Activated T-cell treated with anti-CD3 and anti-CD28 coated beads, Interleukin-2, amount 50 U/mL, for 72 hours (primary cell): ENCODE measurements at places on chromosomes 4 and X.

- no peaks in the 10 kb centered on the region for H3K36me3 ChIP-seq
- no peak overlapping the region for H3K27ac ChIP-seq
- no peaks in the 10 kb centered on the region for H3K4me1 ChIP-seq
Measured at GRCh38 chrX:107154787-107155620, 36.4 kb upstream of the RBM41 start.

GRCh38 chr4:88109123-88109881 is 49.1 kb downstream of the ABCG2 start:
- no peaks in the 10 kb centered on the region for H3K36me3 ChIP-seq
- H3K27ac ChIP-seq: no peak overlapping the region

DNA sequence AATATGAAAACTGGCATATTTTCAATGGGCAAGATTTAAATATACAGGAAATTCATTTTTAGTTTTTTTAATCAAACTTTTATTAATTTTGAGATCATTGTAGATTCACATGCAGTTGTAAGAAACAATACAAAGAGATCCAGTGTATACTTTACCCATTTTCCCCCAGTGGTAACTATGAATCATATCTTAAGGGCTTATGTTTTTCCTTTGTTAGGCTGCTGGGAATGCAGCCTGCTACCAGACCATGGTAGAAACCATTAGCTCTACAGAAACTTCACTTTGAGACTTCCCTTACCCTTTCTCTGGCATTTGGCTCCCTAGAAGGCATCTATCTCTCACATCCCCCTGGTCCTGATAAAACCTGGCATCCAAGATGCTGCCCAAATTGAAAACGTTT is 147.6 kb upstream of the EOLA2 start:
- no peaks in the 10 kb centered on the region for H3K36me3 ChIP-seq
- no peak overlapping the region for H3K27ac ChIP-seq
- H3K27me3 ChIP-seq: peaks cover 18% of the 10 kb centered on the region
- DNase-seq: no peak

DNA sequence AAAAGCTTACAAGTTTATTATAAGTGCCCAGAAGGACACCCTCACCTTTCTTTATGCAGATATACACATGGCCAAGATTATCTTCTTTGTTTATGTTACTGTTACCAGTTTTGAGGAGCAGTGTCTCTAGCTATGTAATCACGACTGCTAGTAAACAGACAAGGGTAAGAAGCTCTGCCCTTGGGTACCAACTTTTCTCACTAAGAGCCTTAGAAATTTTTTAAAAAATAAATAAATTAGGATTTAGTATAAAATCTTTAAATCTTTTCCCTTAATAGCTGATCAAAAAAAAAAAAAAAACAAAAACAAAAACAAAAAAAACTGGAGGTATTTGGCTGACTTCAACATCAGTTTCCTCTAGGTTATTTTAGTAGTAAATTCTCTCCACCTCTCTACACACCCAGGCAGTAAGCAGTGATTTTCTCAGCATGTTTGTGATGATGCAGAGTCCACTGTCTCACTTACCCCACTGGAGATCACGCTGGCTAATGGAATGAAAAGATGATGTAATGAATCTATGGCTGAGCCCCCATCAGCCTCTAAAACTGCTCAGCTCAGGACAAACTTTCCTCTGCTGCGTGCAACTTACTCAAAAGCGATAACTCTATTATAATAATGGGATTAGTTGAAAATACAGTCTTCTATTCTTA is 125.9 kb downstream of the FRYL start:
- peaks cover 44% of the 10 kb centered on the region for H3K4me1 ChIP-seq
- no peaks in the 10 kb centered on the region for H3K27me3 ChIP-seq
- peak overlapping the region; percentile 8 for H3K4me3 ChIP-seq
- no peak overlapping the region for H3K27ac ChIP-seq
- DNase-seq: no peak

DNA sequence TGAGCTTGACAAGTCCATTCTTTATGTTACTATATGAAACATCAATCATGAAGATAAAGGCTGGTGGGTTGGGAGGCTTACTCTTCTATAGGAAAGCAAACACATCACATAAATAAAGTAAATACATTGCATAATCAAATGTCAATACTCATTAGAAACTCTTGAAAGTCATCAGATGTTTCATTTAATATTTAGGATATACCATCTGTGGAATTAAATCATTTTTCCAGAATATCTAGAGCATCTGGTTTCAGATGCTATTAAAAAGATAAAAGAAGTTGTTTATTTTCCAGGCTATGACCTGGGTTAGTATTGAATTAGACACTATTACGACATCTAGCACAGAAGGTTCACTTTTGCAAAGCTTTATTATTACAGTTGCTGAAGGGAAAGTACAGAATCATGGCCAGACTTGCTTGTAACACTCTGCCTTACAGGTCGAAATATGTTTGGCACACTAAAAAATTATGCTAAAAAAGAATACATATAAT is 72.6 kb downstream of the METTL14 start:
- H3K4me1 ChIP-seq: no peaks in the 10 kb centered on the region
- no peaks in the 10 kb centered on the region for H3K27me3 ChIP-seq
- H3K4me3 ChIP-seq: no peak overlapping the region
- no peak for DNase-seq
- peaks cover 2% of the 10 kb centered on the region for H3K36me3 ChIP-seq
- H3K27ac ChIP-seq: no peak overlapping the region

DNA sequence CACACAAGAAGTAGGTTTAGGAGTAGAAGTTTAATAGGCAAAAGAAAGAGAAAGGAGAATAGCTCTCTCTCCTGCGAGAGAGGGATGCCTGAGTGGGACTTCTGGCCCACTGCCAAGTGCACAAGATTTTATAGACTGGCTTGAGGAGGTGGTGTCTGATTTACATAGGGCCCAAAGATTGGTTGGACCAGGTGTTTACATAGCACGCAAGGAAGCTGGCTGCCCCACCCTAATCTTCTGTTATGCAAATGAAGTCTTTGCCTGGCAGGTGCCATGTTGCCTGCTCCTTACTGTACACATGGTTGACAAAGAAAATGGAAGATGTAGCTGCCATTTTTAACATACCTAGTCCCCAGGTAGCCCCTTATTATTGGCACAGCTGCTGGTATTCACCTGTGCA is 170.8 kb upstream of the GATB start:
- H3K27ac ChIP-seq: no peak overlapping the region
- H3K27me3 ChIP-seq: no peaks in the 10 kb centered on the region
- DNase-seq: no peak
- no peaks in the 10 kb centered on the region for H3K4me1 ChIP-seq
- H3K36me3 ChIP-seq: no peaks in the 10 kb centered on the region

GRCh38 chr4:44660396-44660795 is 9.0 kb upstream of the YIPF7 start:
- no peaks in the 10 kb centered on the region for H3K36me3 ChIP-seq
- H3K4me1 ChIP-seq: no peaks in the 10 kb centered on the region
- no peak for DNase-seq
- H3K27me3 ChIP-seq: peaks cover 10% of the 10 kb centered on the region
- no peak overlapping the region for H3K4me3 ChIP-seq
- H3K27ac ChIP-seq: no peak overlapping the region

DNA sequence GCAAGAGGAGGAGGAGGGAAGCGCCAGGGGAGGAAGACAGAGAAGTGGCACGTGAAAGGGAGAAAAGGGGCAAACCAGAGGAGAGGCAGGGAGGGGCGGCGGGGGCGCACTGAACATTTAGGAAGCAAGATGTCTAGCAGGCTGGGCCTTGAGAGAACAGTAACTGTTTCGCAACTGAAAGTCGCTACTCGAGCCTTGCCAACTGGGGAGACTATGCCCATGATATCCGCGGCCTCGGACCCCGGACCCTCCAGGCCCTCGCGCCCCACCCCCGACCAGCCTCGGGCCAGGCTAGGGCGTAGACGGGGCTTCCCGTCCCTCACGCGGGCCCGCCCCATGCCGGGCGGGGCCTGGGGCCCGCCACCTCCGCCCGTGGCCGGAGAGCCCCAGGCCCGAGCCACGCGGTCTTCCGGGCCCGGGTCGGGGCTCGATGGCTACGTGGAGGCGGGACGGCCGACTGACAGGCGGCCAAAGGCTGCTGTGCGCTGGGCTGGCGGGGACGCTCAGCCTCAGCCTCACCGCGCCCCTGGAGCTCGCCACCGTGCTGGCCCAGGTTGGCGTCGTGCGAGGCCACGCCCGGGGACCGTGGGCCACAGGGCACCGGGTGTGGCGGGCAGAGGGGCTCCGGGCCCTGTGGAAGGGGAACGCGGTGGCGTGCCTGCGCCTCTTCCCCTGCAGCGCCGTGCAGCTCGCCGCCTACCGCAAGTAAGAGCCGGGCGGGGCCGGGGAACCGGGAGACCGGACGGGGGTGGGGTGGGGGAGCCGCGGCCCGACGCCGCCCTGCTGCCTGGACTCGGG is at the start of gene SLC25A43:
TSS of gene SLC25A43 (plus strand) at position 363 of the 798 bp plus-strand sequence. CDS start at position 431, 68 bp downstream.
- H3K4me1 ChIP-seq: peaks cover 13% of the 10 kb centered on the region
- H3K27me3 ChIP-seq: no peaks in the 10 kb centered on the region
- peak within 1 kb of the TSS; percentile 88 for H3K4me3 ChIP-seq
- DNase-seq: peak; percentile 34
- no peaks in the 10 kb centered on the region for H3K36me3 ChIP-seq

DNA sequence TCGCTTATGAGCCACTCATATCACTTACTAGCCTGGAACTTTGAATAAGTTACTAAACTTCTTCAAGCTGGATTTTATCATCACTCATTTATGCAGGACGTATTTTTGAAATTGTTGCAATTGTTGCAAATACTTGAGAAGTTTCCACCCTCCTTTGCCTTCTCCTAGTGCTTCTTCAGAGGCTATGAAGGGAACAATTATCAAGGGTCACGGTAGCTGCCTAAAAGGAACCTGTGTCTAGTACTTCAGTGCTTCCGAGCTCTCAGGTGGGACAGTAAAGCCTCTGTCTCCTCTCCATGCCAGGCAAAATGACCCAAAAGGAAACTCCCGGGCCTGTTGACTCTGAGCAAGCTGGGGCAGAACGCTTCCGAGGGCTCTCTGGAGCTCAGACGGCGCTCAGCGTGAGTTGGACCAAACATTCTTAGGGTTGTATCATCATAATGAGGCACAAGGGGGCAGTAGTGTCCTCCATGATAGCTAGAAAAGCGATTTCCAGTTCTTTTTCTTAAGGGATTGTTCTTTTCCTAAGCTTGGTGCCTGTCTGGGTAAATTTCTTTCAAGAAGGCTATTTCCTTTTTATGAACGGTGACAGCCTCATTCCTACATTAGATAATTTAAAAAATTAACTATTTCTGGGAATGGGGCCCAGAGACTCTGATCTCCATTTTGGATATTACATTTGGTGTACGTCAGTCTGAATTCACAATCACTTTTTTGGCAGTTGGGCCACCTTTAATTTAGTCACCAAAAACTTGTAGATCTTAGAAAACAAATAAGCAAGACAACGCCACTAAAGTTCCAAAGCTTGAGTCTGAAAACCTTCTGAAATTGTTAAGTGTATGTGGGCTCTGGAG is 73.1 kb downstream of the PACRGL start:
- no peaks in the 10 kb centered on the region for H3K4me1 ChIP-seq
- H3K4me3 ChIP-seq: no peak overlapping the region
- no peak overlapping the region for H3K27ac ChIP-seq
- H3K36me3 ChIP-seq: no peaks in the 10 kb centered on the region
- H3K27me3 ChIP-seq: no peaks in the 10 kb centered on the region

DNA sequence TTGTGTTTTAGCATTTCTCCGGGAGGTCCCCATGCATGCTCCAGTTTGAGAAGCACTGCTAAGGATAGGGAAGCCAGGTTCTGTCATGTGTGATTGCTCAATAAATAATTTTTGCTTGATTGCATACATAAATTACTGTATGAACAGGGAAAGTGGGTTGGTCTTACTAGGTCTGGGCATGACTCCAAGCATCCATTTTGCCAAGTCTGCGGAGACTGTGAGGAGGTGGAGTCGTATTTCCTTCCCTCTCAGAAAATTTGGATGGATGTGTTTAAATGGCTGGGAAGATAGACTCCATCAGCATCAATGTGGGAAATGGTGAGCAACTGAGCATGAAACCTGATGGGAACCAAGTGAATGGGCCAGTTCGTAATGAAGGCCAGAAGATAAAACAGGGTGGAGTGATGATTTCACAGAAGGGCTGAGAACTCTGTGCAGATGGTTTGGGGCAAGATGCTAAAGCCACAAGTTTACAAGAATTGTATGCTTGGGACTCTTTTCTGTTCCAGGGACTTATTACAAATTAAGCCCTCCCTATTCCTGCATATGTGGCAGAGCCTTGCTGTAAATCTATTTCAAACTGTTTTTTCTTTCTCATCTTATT is 84.1 kb downstream of the NHS start:
- no peak overlapping the region for H3K4me3 ChIP-seq
- H3K4me1 ChIP-seq: no peaks in the 10 kb centered on the region
- H3K27ac ChIP-seq: no peak overlapping the region
- peaks cover 29% of the 10 kb centered on the region for H3K27me3 ChIP-seq

DNA sequence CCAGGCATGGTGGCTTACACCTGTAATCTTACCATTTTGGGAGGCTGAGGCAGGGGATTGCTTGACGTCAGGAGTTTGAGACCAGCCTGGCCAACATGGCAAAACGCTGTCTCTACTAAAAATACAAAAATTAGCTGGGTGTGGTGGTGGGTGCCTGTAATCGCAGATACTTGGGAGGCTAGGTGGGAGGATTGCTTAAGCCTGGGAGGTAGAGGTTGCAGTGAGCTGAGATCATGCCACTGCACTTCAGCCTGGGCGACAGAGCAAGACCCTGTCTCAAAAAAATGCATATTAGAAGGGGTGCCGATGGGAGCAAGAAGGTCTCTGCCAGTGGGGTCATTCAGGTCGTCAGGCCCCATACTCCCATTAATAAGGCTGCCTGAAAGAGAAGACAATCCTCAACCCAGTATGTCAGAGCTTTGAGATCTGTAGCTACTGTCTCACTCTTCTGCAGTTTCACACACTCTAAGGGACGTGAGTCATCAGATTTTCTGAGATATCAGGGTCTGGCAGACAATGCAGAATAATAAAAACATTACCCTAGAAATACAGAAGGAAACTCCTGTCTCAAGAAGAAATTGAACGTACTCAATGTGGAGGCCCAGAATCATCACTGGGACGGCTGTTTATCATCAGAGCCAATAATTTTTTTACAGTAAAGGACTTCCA is 176.7 kb upstream of the FAT1 start:
- H3K36me3 ChIP-seq: no peaks in the 10 kb centered on the region
- no peak overlapping the region for H3K4me3 ChIP-seq
- H3K27ac ChIP-seq: no peak overlapping the region
- no peak for DNase-seq

- H3K27me3 ChIP-seq: no peaks in the 10 kb centered on the region
- H3K4me3 ChIP-seq: no peak overlapping the region
- no peak for DNase-seq
- H3K4me1 ChIP-seq: no peaks in the 10 kb centered on the region
Measured at GRCh38 chr4:33045334-33045733, 2325.2 kb downstream of the PCDH7 start.

DNA sequence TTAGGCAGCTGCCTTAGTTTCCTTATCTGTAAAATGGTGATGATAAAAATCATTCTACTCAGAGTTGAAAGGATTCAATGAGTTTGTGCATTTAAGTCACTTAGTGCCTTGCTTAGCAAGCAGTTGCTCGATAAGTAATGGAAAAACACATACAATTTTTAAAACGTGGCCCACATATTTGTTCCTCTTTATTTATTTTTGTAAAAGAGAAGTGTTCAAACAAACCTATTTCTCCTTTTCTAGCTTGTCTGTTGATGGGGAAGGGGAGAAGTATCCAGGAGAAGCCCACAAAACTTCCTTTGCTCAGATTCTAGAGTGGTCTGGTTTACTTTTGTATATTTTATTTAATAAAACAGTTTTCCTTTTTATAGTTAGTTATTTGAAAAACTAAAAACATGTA is 3.3 kb upstream of the HPGDS start:
- H3K27ac ChIP-seq: no peak overlapping the region
- no peak for DNase-seq
- no peaks in the 10 kb centered on the region for H3K36me3 ChIP-seq
- peaks cover 10% of the 10 kb centered on the region for H3K27me3 ChIP-seq

- H3K27ac ChIP-seq: no peak overlapping the region
- DNase-seq: no peak
- H3K4me3 ChIP-seq: no peak overlapping the region
- no peaks in the 10 kb centered on the region for H3K27me3 ChIP-seq
- no peaks in the 10 kb centered on the region for H3K36me3 ChIP-seq
- H3K4me1 ChIP-seq: peaks cover 25% of the 10 kb centered on the region
Measured at GRCh38 chr4:152508386-152508785, 27.5 kb downstream of the FBXW7 start.
